SK-N-MC (cell line): ENCODE measurements at places on chromosomes 11 and 22.

DNA sequence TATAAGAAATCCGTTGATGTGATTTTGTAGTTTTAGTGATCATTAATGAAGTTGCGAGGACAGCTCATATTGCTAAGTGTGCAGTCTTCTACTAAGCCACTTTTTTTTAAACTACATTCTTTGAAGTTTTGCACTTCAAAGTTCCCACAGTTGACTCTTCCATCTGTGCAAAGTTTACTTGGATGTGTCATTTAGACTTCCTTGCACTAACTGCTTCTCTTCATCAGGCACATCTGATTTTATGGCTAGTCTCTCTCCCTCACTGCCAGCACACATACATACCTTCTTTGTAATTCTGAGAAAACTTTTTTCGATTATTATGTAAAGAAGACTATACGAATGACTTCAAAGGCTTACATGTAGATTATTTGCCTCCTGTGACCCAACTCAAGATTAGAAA is 250.0 kb downstream of the DYNC2H1 start:
- DNase-seq = no peak

GRCh38 chr22:35178446-35178845 is 78.8 kb upstream of the HMGXB4 start:
- no peak for DNase-seq

DNA sequence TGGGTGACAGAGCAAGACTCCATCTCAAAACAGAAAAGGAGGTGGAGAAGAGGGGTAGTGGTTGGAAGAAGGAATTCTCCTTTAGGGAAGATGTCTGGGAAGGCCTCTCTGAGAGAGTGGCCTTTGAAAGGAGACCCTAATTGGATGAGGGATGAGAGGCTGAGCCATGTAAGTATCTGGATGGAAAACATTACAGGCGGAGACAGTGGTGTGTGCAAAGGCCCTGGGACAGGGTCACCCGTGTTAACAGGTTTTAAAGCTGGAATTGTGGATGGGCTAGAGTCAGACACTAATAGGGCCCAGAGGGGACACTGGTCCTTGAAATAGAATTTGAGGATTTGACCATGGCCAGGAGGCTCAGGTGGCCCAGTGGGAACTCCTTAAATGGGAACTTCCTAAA is 10.4 kb downstream of the SNAP29 start:
- no peak for DNase-seq

DNA sequence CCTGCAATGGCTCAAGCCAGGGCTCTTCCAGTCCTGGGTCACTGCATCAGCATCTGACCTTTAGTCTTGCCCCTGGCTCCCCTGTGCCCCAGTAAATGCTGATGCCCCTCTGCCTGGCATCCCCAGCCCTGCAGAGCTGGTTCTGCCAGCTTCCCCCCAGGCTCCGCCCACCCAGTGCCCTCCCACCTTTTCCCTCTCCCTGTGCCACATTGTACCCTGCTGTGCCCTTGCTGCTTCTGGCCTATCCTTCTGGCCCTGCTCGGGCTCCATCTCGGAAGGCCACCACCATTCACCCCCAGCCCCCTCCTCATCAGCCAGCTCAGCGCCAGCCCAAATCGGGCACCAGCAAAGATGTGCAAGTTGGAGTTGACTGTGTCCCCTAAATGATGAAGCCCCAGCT is 7.4 kb downstream of the CAPN5 start:
- DNase-seq = no peak

DNA sequence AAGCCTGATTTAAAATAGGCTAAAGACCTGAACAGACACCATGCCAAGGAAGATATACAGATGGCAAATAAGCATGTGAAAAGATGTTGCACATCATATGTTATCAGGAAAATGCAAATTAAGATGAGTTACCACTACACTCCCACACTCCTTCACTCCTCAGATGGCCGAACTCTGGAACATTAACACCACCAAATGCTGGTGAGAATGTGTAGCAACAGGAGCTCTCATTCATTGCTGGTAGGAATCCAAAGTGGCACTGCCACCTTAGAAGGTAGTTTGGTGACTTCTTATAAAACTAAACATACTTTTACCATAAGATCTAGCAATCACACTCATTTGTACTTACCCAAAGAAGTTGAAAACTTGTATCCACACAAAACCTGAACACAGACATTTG is 2047.3 kb downstream of the LRRC4C start:
- no peak for DNase-seq
